ENCODE measurements at places on chromosomes 5 and 9. TPM values are rescaled to one million over a fixed set of nuclear protein-coding genes. Genes with fewer than 3 reads are reported as not detected.

DNA sequence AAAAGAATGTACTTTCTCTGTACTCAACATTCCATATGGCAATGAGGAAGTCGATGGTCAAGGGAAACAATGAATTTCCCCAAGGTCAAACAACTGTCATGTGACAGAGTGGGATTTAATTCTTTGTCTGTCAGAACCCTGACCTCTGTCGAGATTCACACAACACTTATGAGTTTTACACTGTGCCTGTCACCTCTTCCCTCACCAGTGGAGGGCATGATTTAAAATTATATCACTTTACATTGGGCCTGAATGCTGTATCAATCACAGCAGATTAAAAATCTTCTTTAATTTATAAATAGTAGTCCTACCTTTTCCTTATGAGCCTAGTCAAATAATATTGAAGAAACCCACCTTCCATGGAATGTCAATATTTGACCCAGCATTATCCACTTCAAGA, 276.7 kb downstream of the CDH10 start:
- no peak for DNase-seq

- no peak for DNase-seq
These were observed 157.2 kb upstream of the DMRT1 start for GRCh38 chr9:684054-684890.

DNA sequence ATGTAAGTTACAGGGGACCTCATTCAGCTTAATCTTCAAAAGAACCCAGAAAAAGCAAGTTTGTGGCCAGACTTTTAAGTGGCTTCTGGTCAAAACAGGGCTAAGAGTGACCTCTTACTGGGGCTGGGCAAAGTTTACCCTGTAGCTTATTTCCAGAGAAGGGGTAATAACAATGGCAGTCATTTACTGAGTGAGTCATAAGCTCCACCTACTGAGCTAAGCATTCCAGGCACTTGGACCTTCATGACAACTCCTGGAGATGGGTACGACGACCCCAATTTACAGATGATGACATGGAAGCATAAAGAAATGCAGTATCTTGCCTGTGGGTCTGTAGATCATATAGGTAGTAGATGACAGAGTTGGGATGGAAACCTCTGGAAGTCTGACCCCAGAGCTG, 4.7 kb upstream of the GPR151 start:
- no peak for DNase-seq

DNA sequence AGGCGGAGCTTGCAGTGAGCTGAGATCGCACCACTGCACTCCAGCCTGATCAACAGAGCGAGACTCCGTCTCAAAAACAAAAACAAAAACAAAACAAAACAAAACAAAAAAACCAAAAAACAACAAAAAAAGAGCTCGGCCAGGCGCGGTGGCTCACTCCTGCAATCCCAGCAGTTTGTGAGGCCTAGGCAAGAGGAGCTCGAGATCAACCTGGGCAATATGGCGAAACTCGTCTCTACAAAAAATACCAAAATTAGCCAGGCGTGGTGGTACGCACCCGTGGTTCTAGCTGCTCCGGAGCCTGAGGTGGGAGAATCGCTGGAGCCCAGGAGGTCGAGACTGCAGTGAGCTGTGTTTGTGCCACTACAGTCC, 20.2 kb downstream of the TRIM7 start:
- no peak for DNase-seq

- peak; percentile 73 for DNase-seq
These were observed 7.3 kb upstream of the ANXA6 start for GRCh38 chr5:151164687-151165392.

GRCh38 chr9:129478961-129479630, 141.8 kb downstream of the C9orf50 start:
- no peak for DNase-seq

GRCh38 chr5:179296150-179296821, 49.0 kb downstream of the ADAMTS2 start:
- no peak for DNase-seq

GRCh38 chr9:27194401-27195091, 85.5 kb downstream of the TEK start:
- no peak for DNase-seq

DNA sequence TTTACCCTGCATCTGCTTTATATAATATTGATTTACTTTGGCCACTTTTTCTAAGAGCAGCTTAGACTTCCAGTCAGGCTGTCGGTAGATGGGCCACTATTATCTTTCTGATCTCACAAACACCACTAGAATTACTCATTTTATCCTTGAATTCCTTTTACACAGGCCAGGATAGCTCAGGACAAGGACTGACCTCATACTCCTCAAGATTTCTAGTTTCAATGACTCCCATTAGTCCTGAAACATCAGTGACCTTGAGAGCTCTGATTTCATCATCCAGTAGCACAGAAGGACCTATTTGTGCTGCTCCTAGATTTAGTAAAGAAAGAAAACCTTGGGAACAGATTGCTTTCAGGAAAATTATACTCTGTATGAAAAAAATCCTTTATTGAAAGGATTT, 727.9 kb upstream of the PTPRD start:
- DNase-seq = no peak

DNA sequence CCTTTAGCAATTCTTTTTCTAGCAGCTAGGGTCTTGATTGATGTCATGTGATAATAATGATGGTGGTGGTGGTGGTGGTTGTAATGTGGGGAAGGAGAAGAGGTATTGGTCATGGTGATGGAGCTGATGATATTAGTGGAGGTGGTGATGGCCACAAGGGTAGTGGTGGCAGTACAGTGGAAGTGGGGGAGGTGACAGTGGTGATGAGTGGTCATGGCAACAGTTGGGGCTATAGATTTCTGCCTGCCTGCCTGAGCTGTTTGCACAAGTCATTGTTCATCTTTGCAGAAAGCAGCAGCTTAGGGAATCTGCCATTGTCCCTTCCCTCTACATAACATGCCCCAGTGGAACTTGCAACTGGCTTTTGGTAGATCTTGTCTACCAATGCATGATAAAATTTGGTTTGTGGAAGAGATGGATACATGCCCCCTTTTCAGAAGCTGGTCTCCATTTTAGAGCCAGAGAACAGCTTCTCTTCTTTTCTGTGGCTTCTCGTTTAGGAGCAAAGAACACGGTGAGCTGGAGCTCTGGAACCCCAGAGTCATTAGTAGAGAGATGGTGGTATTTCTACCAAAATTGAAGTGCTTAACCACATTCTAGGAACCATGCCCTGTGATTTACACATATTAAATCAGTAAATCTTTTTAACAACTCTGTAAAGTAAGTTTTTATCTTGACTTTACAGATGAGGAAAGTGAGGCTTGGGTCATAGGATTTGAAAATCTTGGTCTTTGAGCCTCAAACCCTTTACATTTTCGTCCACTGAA, 100.3 kb downstream of the AOPEP start:
- DNase-seq = no peak

- DNase-seq = no peak
These were observed 32.2 kb upstream of the ANGPTL2 start for GRCh38 chr9:127154390-127155191.

GRCh38 chr9:126113756-126114408, 212.7 kb upstream of the MVB12B start:
- DNase-seq = no peak

DNA sequence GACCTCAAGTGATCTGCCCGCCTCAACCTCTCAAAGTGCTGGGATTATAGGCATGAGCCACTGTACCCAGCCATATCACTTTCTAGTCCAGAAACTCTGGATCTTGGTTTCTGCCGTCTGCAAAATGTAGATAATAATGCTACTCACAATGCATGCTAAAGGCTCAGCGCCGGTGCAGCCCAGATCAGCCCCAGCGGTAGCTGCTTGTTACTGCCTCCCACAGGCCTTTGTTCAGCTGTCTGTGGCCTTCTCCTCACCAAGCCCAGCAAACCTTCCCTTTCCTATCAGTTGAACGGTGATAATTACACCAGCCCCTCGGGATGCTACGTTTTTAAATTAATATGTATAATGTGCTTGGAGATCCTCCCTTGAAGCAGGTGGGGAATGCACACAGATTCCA, 26.2 kb upstream of the MSX2 start:
- DNase-seq = no peak

DNA sequence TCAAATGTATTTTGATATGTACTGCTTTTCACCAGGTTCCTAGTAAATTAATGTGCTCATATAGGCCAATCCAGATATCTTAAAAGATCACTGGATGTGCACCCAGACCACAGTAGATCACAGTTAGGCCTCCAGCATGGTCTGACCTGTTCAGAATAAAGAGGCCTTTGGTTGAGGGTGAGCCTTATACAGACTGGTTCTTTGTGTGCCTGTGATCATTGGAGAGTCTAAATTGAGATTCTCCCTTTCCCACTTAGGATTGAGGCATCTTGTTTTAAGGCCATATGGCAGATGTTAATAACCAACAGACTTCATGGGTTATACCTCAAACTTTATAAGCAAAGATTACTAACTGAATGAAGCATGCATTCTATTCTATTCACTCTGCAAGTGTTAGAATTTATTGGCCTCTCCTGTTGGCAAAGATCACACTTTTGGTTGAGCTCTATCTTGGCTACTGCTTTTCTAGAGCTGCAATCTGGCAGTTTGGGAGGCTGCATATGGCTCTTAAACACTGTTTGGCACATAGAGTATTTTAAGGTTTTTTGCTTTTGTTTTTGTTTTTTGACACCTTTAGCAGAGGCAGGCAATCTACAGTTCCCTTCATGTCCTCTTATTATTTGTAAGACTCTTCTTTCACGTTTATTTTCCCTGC, 8.5 kb downstream of the CHSY3 start:
- DNase-seq = no peak

GRCh38 chr5:173720286-173720952, 104.0 kb upstream of the BOD1 start:
- no peak for DNase-seq

- DNase-seq = no peak
These were observed 218.4 kb downstream of the ANXA1 start for GRCh38 chr9:73370053-73370452.

GRCh38 chr5:105207066-105207465, 1644.5 kb upstream of the NUDT12 start:
- no peak for DNase-seq

DNA sequence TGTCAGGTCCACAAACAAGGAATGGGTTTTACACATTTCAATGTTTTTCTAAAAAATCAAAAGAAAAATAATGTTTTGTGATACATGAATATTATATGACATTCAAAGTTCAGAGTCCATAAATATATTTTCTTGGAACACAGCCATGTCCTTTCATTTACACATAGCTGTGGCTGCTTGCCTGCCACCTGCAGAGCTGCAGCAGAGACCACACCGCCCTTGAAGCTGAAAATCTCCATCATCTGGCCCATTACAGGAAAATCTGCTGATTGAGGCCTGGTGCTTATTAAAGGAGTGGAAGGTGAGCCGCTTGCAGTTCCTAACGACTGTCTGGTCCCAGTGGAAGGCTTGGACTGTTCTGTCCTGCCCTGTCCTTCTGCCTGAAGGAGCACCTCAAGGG, 232.6 kb upstream of the ADAMTS16 start:
- DNase-seq = no peak

- DNase-seq = no peak
These were observed 60.2 kb downstream of the NEURL1B start for GRCh38 chr5:172701291-172701656.

Gene CDO1
- total RNA-seq = 0.37 TPM

Gene SLC46A2
- total RNA-seq = not detected

Gene KYAT1
- total RNA-seq = 9.4 TPM

Gene DOLPP1
- 17.7 TPM for total RNA-seq

Gene IL5
- not detected for total RNA-seq

Gene ADGRD2
- total RNA-seq = not detected

Gene MTAP
- total RNA-seq = 105 TPM

Gene ISCA1
- 35.8 TPM for total RNA-seq

Gene EIF4E1B
- not detected for total RNA-seq

Gene GADD45G
- total RNA-seq = 1.8 TPM

Measured in activated naive CD8-positive, alpha-beta T cell treated with anti-CD3 and anti-CD28 coated beads for 36 hours (primary cell).